ENCODE measurements at places on chromosomes 2 and 18.

GRCh38 chr2:88753833-88754584, 62.5 kb downstream of the RPIA start:
- no peak for DNase-seq

DNA sequence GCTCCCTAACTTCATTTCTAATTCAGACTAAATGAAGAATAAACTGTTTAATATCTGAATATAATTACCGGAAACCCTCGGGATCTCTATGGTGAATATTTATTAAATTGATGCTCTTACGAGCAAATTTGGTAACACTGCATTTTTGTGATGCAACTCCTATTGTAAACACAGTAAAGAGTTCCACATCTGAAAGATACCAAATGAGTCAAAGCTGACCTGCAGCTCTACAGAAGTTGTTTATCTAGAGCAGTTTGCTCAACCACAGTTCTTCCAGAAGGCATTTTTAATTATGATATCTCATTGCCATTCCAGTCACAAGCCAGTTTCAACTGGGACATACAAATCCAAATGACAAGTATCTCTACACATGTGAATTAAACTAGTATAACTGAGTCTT, 129.7 kb downstream of the PKP4 start:
- DNase-seq: no peak

DNA sequence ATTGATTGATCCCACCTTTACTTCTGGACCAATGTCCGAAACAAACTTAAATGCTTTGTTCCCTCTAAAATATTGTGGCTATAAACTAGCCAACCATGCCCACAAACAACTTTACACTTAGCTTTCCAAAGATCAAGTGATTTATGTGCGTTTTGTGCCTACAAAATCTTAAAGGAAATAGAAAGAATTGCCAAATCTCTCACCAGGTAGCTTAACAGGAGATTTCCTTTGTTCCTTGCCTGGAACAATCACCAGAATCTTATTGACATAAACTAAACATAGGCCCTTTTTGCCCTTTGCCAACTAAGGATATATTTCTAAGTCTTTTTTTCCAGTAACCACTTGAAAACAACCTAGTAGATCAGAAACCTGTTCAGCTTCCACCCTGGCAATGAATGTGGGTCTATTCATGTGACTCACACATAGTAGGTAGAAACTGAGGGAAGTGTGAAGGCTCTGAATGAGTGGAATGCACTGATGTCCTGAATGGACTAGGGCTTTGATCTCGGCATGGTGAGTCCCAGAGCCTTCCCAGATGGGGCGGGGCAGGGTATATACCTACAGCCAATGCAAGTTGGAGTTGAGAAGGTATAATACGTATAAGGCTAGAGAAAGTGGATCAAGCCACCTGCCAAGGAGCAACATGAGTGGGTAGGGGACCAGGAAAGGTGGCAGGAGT, 94.6 kb upstream of the PPP1CB start:
- DNase-seq: no peak

DNA sequence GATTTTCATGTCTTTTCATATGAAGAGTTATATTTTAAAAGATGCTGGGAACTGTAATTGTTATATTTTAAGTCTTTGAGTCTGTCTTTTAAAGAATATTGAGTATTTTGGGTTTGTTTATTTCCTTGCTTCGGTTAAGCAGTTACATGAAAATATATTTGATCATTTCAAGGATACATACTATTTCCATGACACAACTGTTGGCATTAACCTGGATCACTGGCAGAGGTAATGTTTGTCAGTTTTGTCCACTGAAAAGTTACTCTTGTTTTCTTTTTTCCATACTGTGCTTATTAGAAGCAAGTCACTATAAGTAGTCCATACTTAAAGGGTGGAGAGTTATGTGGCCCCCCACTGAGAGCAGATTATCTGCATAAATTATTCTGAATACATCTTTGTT, 1142.0 kb upstream of the TMEFF2 start:
- no peak for DNase-seq

GRCh38 chr2:39124746-39125057, 3.9 kb upstream of the SOS1 start:
- no peak for DNase-seq

- DNase-seq: no peak
These were observed 132.1 kb upstream of the SETBP1 start for GRCh38 chr18:44548291-44549221.

DNA sequence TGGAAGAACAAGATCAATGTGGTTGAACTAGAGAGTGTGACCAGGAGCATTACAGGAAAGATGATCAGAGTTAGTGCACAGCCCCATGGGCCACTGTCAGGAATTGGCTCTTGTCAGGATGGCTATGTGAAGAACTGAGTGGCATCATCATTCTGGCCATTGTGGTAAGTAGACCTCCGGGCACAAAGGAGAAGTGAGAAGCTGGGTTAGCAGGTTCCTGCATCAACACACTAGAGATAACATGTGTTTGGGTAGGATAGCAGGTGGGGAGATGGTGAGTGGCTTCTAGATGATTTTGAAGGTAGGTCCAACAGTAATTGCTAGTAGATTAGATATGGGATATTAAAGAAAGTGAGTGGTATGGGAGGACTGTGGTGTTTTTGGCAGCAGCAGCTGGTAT, 408.2 kb downstream of the TSN start:
- no peak for DNase-seq

- DNase-seq: no peak
These were observed 416.2 kb downstream of the IRS1 start for GRCh38 chr2:226383461-226383860.
